ENCODE measurements at places on chromosomes 1 and 21.

DNA sequence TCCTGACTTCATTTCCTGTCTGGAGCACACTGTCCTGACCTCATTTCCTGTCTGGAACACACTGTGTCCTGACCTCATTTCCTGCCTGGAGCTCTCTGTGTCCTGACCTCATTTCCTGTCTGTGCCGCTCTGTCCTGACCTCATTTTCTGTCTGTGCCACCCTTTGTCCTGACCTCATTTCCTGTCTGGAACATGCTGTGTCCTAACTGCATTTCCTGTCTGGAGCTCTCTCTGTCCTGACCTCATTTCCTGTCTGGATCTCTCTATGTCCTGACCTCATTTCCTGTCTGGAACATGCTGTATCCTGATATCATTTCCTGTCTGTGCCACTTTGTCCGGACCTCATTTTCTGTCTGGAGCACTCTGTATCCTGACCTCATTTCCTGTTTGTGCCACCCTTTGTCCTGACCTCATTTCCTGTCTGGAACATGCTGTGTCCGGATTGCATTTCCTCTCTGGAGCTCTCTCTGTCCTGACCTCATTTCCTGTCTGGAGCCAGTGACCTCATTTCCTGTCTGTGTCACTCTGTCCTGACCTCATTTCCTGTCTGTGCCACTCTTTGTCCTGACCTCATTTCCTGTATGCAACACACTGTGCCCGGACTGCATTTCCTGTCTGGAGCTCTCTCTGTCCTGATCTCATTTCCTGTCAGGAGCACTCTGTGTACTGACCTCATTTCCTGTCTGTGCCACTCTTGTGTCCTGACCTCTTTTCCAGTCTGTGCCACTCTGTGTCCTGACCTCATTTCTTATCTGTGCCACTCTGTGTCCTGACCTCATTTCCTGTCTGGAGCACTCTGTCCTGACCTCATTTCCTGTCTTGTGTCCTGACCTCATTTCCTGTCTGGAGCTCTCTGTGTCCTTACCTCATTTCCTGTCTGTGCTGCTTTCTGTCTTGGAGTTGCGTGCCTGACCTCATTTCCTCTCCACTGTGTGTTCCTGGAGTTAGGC lies 27.6 kb downstream of the SKI start:
- no peak for DNase-seq

DNA sequence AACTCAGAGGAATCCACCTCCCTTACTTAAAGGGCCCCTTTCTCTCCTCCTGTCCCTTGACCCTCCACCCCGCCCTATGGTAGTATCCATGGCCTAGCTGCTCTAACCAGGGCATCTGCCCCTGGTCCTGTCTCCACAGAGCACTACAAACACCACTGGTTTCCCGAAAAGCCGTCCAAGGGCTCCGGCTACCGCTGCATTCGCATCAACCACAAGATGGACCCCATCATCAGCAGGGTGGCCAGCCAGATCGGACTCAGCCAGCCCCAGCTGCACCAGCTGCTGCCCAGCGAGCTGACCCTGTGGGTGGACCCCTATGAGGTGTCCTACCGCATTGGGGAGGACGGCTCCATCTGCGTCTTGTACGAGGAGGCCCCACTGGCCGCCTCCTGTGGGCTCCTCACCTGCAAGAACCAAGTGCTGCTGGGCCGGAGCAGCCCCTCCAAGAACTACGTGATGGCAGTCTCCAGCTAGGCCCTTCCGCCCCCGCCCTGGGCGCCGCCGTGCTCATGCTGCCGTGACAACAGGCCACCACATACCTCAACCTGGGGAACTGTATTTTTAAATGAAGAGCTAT lies 1.7 kb downstream of the BTG2 start:
- DNase-seq = no peak

GRCh38 chr1:39958403-39959200 lies 3.7 kb downstream of the MFSD2A start:
- no peak for DNase-seq

- no peak for DNase-seq
Observed at GRCh38 chr1:115073298-115074087, 15.8 kb downstream of the TSPAN2 start.

DNA sequence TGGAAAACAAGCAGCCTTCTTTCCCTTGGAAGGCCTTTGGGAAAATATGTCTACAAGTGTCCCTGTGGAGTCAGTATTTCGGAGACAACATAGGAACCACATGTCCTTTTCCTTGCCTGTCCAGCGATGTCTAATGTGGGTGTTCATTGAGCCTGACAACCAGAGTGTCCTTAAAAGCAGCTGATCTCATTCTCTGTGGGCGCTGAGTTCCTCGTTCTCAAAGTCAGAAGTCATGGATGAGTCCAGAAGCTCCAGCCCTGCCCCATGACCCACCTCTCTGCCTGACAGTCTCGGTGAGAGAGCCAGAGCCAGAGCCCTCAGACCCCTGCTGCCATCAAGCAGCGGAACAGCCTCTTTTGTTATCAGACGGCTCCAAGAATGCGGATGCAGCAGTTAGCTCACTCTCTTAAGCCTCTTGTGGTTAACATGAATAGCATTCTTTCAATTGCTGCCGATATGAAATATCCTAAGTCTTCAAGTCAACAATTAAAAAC lies 329.2 kb downstream of the TGFB2 start:
- DNase-seq = no peak

- DNase-seq = no peak
Observed at GRCh38 chr21:45241357-45241756, 46.3 kb downstream of the POFUT2 start.

DNA sequence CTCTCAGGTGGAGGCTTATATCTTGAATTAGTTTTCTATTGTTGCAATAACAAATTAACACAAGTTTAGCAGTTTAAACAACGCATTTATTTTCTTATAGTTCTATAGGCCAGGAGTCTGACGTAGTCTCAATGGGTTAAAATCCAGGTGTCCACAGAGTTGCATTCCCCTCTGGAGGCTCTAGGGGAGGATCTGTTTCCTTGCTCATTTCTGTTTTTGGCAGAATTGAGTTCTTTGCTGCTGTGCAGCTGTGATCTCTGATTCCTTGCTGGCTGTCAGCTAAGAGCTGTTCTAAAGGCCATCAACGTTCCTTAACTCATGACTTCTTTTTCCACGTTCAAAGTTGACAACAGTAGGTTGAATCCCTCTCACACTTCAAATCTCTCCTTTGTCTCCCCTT lies 31.8 kb downstream of the S100A10 start:
- DNase-seq = no peak

DNA sequence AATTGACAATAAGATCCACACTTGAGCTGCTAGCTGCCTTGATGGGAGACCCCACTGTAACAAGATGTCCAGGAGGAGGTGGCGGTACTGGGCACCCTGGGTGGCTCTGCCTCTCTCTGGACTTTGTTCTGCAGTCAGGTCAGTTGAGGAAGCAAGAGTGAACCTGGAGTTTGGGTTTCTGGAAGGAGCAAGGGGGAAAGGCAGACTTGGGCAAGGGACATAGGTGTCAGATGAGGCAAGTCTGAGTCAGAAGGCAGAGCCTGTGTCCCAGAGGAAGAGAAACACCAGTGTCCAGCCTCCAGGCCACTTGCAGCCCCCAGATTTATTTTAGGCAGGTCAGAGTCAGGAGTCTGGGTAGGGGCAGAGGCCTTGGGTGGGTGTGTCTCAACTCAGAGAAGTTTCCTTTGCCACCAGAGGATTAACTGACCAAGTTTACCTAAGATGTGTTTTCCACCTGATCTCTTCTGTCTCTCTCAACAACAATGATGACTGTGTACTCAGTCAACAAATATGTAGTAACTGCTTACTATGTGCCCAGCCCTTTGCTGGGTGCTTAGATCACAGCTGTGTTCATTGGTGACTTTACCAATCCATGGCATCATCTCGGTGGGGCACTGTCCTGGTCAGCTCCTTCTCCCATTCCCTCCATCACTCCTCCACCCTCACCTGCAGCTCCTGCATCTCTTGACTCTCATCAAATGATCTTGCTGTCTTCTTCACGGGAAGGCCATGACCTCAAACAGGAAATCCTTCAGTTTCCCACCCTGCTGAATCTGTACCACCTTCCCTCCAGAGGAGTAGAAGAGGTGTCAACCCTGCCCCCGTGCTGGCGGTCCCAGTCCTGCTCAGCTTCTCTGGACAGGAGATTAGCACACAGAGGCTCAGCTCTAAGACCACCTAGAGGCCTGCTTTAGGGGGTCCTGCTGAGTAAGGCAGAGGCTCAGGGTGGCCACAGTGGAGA lies 36.6 kb downstream of the ELF3 start:
- no peak for DNase-seq

DNA sequence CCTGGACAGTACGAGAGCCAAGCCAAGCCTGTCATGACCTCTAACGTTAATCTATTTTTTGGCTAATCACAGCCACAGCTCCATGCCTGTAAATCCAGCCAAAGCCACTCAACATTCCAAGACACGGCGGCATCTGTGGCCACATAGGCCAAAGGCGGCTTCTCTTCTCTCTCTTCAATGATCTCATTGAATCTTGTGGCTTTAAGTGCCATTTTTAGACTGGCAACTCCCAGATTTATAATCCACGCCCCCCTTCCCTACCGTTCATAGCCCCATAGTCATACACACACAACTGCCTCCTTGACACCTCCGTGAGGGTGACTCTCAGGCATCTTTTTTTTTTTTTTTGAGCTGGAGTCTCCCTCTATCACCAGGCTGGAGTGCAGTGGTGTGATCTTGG lies 5.7 kb upstream of the SELENON start:
- DNase-seq = no peak

GRCh38 chr1:228463559-228464455 lies 23.4 kb upstream of the RNF187 start:
- no peak for DNase-seq

DNA sequence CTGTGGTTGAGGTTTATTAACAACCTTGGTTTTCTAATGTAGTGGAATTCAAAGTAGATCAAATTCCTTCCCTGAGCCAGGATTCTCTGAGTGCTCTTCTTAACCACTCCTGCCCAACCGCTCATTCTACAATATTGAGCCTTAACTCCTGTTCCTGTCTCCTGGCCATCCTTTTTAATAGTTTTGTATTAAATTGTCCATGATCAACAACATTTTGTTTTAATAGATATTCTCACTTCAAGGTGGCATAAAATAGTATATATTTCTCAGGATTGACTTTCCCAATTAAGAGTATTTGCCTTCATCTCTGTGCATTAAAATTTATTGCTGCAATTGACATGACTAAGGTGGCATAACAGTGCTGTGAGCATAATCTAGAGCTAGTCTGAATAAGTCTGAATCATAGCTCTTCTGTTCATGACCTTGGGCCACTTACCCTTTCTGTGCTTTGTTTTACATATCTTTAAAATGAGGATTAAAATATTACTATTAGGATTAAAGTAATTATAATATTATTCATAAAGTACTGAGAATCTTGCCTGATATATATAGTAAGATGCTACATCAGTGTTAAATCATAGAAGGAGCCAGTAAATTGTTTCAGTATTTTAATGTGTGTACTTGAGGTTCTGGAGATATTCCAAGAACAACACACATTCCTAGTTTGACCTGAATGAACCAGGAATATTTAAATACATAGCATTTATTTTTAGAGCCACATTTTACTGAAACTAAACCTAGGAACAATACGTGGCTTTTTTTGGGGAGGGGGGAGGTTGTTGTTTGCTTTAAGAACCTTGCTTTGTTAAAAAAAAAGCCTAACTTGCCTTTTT lies 76.4 kb downstream of the ADGRL2 start:
- no peak for DNase-seq

DNA sequence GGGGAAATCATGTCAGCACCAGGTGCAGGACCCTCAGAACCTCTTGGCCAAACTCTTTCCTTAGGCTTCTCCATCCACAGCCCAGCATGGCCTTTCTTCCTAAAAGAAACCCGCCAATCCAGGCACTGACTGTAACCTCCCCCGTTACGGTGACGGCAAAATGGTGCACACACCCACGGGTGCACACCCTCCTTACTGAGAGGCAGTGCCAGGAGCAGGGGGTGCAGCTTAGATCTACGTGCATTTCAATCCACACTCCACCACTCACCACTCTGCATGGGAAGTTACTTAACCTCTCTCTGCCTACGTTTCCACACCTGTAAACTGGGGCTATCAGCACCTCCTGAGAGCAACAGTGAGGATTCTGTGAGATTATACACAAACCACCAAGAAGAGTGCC lies 31.0 kb downstream of the SUSD4 start:
- no peak for DNase-seq

GRCh38 chr1:243312952-243313634 lies 57.3 kb downstream of the SDCCAG8 start:
- no peak for DNase-seq

GRCh38 chr1:23167353-23168078 lies 1.1 kb downstream of the LUZP1 start:
- no peak for DNase-seq

GRCh38 chr1:165851034-165851658 lies 23.7 kb downstream of the UCK2 start:
- DNase-seq = no peak

DNA sequence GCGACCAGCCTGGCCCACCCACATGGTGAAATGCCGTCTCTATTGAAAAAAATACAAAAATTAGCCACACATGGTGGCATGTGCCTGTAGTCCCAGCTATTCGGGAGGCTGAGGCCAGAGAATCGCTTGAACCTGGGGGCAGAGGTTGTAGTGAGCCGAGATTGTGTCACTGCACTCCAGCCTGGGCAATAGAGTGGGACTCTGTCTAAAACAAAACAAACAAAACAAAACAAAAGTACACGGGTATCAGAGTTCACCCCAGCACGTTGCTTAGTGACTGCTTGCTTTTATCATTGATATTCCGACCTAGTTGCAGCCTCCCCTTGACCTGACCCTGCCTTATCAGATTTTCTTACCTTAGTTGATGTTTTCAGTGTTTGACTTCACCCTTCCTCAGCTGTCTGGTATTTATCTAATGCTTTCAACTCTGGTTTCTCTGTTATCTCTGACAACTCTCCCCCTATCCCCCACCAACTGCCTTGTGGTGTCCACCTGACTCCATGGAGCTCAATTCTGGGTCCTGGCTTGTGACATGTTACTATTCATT lies 5.1 kb downstream of the TLCD4 start:
- DNase-seq = no peak

DNA sequence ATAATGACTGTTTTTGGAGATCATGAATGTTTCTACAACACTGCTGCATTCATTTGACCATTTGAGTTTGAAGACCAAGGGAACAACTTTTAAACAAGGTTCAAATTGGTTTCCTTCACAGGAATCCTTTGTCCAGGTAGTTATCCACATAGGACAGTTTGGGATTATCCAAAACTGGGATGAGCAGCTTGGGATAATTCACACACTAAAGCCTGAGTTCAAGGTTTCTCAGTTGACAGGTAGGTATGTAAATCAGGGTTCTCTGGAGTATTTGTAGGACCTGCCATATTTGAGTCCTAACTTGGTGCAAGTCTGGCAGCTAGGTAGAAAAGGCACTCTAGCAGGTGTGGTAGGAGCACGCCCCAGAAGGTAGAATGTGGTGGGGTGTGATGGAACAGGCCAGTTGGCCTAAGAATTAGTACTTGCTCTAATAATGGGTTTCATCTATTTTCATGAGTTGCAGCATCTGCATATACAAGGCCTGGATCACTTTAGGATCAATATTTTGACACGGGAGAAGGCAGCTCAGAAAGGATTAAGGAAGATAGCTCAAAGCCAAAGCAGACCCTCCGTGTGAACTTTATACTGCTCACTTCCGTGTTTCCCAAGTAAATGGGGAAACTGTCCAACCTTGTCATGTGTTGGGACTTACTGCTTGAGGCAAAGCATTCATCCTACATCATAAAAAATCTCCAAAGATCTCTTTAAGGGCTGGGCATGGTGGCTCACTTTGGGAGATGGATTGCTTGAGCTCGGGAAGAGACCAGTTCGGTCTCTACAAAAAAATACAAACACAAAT lies 14.1 kb upstream of the RAB42 start:
- DNase-seq = no peak

GRCh38 chr1:24743404-24744211 lies 1.6 kb upstream of the CLIC4 start:
- DNase-seq = no peak

- DNase-seq = no peak
Observed at GRCh38 chr1:197481101-197481500, 213.0 kb downstream of the CRB1 start.

- DNase-seq = no peak
Observed at GRCh38 chr21:42025376-42026081, 15.4 kb upstream of the ZBTB21 start.

All from gastrocnemius medialis (tissue), 4 donors.